ENCODE measurements at places on chromosomes 6 and 20. TPM values are rescaled to one million over a fixed set of nuclear protein-coding genes. Genes with fewer than 3 reads are reported as not detected.

The DAAM2 gene
- polyA plus RNA-seq = 31.4 TPM

The ARG1 gene
- polyA plus RNA-seq = not detected

The GINS1 gene
- polyA plus RNA-seq = 0.67 TPM

The BTNL2 gene
- polyA plus RNA-seq = not detected

The OR2B6 gene
- not detected for polyA plus RNA-seq

The FAM83C gene
- 0.07 TPM for polyA plus RNA-seq

The POU3F2 gene
- polyA plus RNA-seq = 0.01 TPM

The GSTA1 gene
- not detected for polyA plus RNA-seq

The DEFB125 gene
- not detected for polyA plus RNA-seq

The SPATS1 gene
- polyA plus RNA-seq = not detected

The KCNK16 gene
- not detected for polyA plus RNA-seq

The RBM24 gene
- 148 TPM for polyA plus RNA-seq

The MAS1 gene
- polyA plus RNA-seq = not detected

The MAK gene
- polyA plus RNA-seq = not detected

The PHACTR3 gene
- 0.10 TPM for polyA plus RNA-seq

The GLP1R gene
- not detected for polyA plus RNA-seq

The TULP1 gene
- 0.05 TPM for polyA plus RNA-seq

The ARMH2 gene
- polyA plus RNA-seq = not detected

The TFAP2A gene
- under 0.01 TPM for polyA plus RNA-seq

The FAM217A gene
- polyA plus RNA-seq = not detected

The DBNDD2 gene
- polyA plus RNA-seq = 230 TPM

The MBOAT1 gene
- 0.31 TPM for polyA plus RNA-seq

The GMEB2 gene
- 6.9 TPM for polyA plus RNA-seq

The MAPK13 gene
- 0.49 TPM for polyA plus RNA-seq

The VSX1 gene
- 0.04 TPM for polyA plus RNA-seq

The SLC17A9 gene
- polyA plus RNA-seq = 0.59 TPM

The ZNF391 gene
- 0.14 TPM for polyA plus RNA-seq

The SS18L1 gene
- polyA plus RNA-seq = 10.1 TPM

The TXLNB gene
- 1.8 TPM for polyA plus RNA-seq

The MATN4 gene
- not detected for polyA plus RNA-seq

The VPS16 gene
- 18.1 TPM for polyA plus RNA-seq

The TFAP2B gene
- polyA plus RNA-seq = not detected

The SLC22A7 gene
- polyA plus RNA-seq = not detected

The FRK gene
- polyA plus RNA-seq = 0.44 TPM

The FOXP4 gene
- polyA plus RNA-seq = 5.9 TPM

The SIRPG gene
- polyA plus RNA-seq = 0.01 TPM

The NEDD9 gene
- polyA plus RNA-seq = 9.0 TPM

The MAP7 gene
- polyA plus RNA-seq = 0.10 TPM

The C6orf52 gene
- 0.47 TPM for polyA plus RNA-seq

The TCEA2 gene
- polyA plus RNA-seq = 15.1 TPM

The HSF2 gene
- polyA plus RNA-seq = 51.4 TPM

The ZC3H12D gene
- polyA plus RNA-seq = 0.26 TPM

The UNC5CL gene
- polyA plus RNA-seq = 0.90 TPM

The TOX2 gene
- 0.51 TPM for polyA plus RNA-seq

The TSBP1 gene
- not detected for polyA plus RNA-seq

The SLC22A3 gene
- polyA plus RNA-seq = 45.6 TPM

The SLC32A1 gene
- not detected for polyA plus RNA-seq

The LAMA5 gene
- polyA plus RNA-seq = 23.3 TPM

The CST9L gene
- not detected for polyA plus RNA-seq

The MYCT1 gene
- 4.5 TPM for polyA plus RNA-seq

Measured in psoas muscle (tissue), 8 donors.